ENCODE measurements at places on chromosomes 16 and 17. TPM values are rescaled to one million over a fixed set of nuclear protein-coding genes. Genes with fewer than 3 reads are reported as not detected.

Gene PSMD12
- 75.1 TPM for total RNA-seq

Gene CCL23
- total RNA-seq, result not detected

Gene DPEP2NB
- total RNA-seq, result not detected

Gene ARL16
- 33.3 TPM for total RNA-seq

GRCh38 chr17:42548070-42548837 lies 4.5 kb upstream of the HSD17B1 start:
- H3K36me3 ChIP-seq, result peaks cover 10% of the 10 kb centered on the region
- peak; percentile 68 for DNase-seq
- no peaks in the 10 kb centered on the region for H3K27me3 ChIP-seq
- no peak overlapping the region for H3K27ac ChIP-seq
- H3K4me1 ChIP-seq, result peaks cover 11% of the 10 kb centered on the region

GRCh38 chr17:35295686-35296085 lies 52.8 kb downstream of the SLFN5 start:
- H3K4me1 ChIP-seq, result peaks cover 4% of the 10 kb centered on the region
- DNase-seq, result no peak
- no peak overlapping the region for H3K4me3 ChIP-seq

DNA sequence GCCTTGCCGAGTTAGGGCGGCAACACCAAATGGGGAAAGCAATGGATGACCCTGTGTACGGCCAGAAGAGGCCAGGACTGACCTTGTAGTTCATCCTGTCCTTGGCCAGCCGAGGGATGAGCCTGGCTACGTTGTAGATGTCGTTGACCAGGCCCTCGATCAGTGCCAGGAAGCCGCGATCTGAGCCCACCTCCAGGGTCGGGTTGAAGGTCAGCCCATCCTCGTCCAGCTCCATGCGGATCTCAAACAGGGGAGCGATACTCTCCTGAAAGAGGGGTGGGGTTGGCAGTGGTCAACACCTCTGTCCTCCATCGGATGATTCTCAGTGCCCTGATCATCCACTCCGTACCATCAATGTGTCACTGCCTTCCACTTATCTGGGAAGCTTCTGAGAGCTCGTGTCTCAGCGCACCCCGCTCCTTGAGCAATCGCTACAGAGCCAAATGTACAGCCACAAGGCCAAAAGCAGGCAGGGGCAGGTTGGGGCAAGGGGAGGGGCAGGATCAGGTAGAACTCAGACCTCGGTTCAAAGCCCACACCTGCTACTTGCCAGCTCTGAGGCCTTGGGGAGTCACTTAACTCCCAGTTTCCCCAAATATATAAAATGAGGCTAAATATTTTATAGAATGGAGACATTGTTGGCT lies 39.9 kb downstream of the DNAH17 start:
- no peaks in the 10 kb centered on the region for H3K27me3 ChIP-seq
- H3K4me1 ChIP-seq, result peaks cover 25% of the 10 kb centered on the region
- no peak overlapping the region for H3K4me3 ChIP-seq
- H3K27ac ChIP-seq, result no peak overlapping the region
- H3K36me3 ChIP-seq, result no peaks in the 10 kb centered on the region
- no peak for DNase-seq

DNA sequence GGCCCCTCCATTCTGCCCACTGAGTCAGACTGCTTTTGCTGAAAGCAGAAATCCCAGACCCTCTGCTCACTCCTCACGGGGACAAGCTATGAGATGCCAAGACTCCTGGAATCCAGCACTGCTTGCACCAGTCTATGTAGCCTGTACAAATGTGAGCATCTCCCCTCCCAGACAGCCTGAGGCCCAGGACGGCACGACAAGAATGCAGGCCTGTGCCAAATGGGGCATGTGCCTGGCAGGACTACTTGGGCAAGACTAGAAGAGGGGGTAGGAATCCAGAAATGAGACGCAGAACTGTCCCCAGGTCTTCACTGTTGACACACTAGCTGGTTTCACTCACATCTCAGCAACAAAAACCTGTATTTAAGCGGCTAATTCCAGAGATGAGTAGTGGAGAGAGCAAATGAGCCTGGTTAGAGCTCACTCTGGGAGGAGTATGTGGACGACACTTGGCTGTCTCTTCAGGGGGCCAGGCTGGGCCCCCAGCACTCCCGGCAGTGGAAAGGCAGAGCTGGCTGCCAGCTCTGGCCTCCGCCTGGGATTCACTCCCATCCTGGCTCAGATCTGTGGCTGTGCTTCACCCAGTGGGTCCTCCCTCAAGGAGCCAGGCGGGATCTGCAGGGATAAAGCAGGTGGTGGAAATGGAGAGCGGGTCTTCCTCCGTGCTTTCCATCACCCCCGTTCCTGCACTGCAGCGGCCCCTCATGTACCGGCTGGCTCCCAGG lies 2.9 kb upstream of the MYO1C start:
- no peak overlapping the region for H3K4me3 ChIP-seq
- peaks cover 6% of the 10 kb centered on the region for H3K36me3 ChIP-seq
- peaks cover 7% of the 10 kb centered on the region for H3K4me1 ChIP-seq
- no peak overlapping the region for H3K27ac ChIP-seq
- no peak for DNase-seq

- peaks cover 8% of the 10 kb centered on the region for H3K27me3 ChIP-seq
- DNase-seq, result no peak
- peak overlapping the region; percentile 83 for H3K27ac ChIP-seq
- peaks cover 24% of the 10 kb centered on the region for H3K4me1 ChIP-seq
- H3K4me3 ChIP-seq, result peak overlapping the region; percentile 37
Measured at GRCh38 chr17:4657678-4658077, 16.2 kb upstream of the ALOX15 start.

GRCh38 chr17:17367931-17368330 lies 64.8 kb downstream of the NT5M start:
- no peak for DNase-seq
- peaks cover 5% of the 10 kb centered on the region for H3K27me3 ChIP-seq
- H3K4me1 ChIP-seq, result no peaks in the 10 kb centered on the region
- no peaks in the 10 kb centered on the region for H3K36me3 ChIP-seq
- H3K4me3 ChIP-seq, result no peak overlapping the region

DNA sequence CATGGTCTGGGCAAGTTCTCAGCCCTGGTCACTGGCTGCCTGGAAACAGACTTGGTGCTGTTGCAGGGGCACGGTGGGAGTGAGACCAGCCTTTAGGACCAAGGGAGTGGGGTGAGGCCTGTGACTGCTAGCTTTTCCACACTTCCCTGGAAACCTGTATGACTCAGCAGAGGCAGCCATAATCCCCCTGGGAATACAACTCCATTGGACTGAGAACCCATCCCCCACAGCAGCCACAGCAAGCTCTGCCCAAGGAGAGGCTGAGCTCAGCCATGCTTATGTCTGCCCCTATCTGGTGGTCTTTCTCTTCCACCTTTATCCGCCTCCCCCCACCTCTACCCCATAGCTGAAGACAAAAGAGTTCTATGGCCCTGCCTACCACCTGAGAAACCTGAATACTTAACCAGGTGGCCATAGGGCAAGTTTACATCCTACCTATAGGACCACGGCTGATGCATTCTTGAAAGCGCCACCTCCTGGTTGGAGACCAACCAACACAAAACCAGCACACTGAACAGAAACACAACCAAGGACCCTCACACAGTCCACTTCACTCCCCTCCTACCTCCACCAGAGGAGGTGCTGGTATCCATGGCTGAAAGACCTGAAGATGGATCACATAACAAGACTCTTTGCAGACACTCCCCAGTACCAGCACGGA lies 816.2 kb upstream of the SOX9 start:
- DNase-seq, result no peak
- H3K4me3 ChIP-seq, result no peak overlapping the region
- no peaks in the 10 kb centered on the region for H3K4me1 ChIP-seq

DNA sequence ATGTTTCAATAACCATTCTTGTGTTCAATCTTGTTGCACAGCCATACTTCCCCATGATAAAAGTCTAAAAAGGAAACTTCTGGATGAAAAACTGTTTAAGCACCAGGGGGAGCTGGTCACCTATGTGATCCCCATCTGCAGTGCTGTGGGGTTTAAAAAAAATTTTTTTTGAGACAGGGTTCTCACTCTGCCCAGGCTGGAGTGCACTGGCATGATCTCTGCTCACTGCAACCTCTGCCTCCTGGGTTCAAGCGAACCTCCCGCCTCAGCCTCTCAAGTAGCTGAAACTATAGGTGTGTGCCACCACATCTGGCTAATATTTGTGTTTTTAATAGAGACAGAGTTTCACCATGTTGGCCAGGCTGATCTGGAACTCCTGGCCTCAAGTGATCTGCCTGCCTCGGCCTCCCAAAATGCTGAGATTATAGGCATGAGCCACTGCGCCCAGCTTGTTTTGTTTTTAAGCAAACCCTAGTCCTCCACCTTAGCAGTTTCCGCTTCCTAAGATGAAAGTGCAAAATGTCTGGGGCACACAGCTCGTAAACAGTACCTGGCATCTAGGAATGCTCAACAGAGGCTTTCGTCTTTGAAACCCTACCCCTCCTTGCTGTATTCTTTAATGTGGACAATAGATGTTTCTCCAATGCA lies 25.4 kb downstream of the DNAJA2 start:
- H3K4me1 ChIP-seq, result peaks cover 9% of the 10 kb centered on the region
- H3K4me3 ChIP-seq, result no peak overlapping the region
- no peaks in the 10 kb centered on the region for H3K27me3 ChIP-seq
- H3K36me3 ChIP-seq, result no peaks in the 10 kb centered on the region
- DNase-seq, result no peak
- H3K27ac ChIP-seq, result no peak overlapping the region
